ENCODE measurements at places on chromosomes 2 and 18.
A peak's percentile ranks its signal among the peaks of the same experiment; 100 is the strongest.

DNA sequence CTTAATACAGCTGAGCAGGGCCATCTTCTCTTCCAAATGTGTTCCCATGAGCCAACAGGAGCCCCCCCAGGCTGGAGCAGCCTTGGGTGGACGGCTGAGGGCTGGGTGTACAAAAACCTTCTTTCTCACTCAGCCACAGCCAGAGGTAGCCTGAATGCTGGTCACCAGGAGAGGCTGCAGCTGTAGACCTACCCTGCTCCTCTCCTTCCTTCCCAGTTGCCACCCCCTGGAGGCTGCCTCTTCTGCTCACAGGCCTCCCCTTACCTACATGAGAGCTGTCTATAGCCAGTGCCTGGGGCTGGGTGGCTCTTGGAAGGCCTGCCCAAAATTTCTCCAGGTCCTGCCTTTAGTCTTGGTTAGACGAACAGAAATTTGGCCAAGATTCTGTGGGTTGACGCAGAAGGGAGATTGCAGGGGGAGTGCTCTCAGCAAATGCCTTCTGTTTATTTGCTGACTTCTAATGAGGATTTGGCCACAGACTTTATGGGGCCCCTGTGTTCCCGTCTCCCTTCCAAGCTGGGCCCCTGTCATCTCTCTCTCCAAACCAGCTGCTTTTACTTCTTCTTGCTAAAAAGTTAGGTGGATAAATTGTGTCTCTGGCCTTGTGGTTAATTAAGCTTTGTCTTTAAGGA, 18.3 kb downstream of the CELF4 start:
- no peak for DNase-seq
- H3K4me1 ChIP-seq, result no peaks in the 10 kb centered on the region
- H3K27ac ChIP-seq, result no peak overlapping the region
- H3K4me3 ChIP-seq, result no peak overlapping the region
- H3K27me3 ChIP-seq, result no peaks in the 10 kb centered on the region
- no peaks in the 10 kb centered on the region for H3K36me3 ChIP-seq

- peak; percentile 26 for DNase-seq
- no peaks in the 10 kb centered on the region for H3K36me3 ChIP-seq
Observed at GRCh38 chr18:47758000-47758399, 172.5 kb downstream of the SMAD2 start.

DNA sequence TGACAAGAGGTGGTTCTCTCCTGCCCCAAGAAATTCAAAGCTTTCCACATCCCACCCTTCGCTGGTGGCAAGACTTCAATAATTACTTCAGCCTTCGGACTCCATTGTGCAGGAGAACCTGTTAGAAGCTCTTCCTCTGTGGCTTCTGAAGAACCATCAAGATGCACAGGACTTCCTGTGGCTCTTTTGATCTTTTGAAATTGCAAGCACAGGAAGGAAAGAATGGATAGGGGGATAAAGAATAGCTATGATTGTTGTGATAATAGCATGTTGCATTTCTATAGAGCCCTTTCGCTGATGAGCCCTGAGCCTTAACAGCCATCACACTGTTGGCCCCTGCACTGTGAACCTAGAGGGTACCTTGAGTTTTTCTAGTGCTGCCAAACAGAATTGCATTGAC, 7.4 kb downstream of the EPAS1 start:
- H3K27ac ChIP-seq, result no peak overlapping the region
- peaks cover 13% of the 10 kb centered on the region for H3K27me3 ChIP-seq

DNA sequence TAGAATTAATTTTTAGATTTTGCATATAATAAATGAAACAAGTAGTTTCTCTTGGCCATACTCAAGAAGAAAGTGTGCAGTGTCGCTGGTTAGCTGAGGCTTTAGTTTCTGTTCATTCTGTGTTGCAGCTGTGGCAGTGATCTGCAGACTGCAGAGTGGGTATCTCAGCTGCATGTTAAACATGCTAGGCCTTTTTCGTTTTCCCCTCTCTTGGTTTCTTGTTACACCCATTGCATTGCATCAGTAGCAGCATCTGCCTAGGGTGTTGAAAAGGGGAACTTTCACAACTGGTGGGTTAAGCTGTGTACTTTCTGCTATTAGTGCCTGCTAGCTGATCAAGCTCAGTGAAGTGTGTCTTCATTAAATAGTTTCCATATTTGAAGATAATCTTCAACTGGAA, 51.3 kb downstream of the ACSL3 start:
- no peak overlapping the region for H3K4me3 ChIP-seq
- DNase-seq, result peak; percentile 57
- H3K36me3 ChIP-seq, result peaks cover 2% of the 10 kb centered on the region
- peaks cover 3% of the 10 kb centered on the region for H3K4me1 ChIP-seq
- no peaks in the 10 kb centered on the region for H3K27me3 ChIP-seq
- no peak overlapping the region for H3K27ac ChIP-seq

DNA sequence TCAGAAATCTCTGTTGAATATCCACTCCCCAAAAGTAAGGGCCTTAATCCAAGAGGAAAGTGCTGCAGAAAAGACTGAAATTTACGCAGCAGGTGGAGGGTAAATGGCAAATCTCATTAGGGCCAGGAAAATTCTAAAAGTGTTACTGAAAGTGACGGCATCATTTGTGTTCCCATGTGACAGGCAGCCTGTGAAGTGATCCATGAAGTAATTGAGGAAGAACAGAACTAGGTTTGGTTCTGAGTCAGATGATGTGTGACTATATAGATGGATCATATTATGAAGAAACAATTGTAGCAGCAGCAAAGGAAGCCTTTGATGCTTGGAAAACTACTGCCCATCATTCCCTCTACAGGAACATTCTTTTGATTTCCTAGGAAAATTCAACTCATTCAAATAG, 401.2 kb downstream of the TGIF1 start:
- no peaks in the 10 kb centered on the region for H3K27me3 ChIP-seq
- H3K4me1 ChIP-seq, result peaks cover 3% of the 10 kb centered on the region
- no peak for DNase-seq
- no peak overlapping the region for H3K4me3 ChIP-seq
- no peaks in the 10 kb centered on the region for H3K36me3 ChIP-seq
- H3K27ac ChIP-seq, result no peak overlapping the region

DNA sequence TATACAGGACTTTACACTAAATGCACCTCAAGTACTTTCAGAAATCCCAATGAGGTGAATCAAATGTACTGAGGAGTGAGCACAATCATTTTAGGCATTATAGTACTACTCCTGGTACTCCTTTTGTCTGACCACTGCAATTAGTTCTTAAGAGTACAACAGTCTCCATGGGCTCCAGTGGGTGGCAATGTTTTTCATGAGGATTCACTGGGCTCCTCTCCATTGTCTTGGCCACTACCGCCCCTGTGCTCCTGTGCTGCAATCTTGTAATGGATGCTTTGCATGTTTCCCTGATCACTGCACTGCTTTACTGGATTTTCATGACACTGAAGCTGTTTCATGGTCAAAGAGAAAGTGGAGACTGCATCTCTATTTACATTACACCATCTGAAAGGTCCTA, 268.5 kb upstream of the ZSWIM2 start:
- H3K27ac ChIP-seq, result no peak overlapping the region
- no peaks in the 10 kb centered on the region for H3K36me3 ChIP-seq
- peak; percentile 70 for DNase-seq
- no peak overlapping the region for H3K4me3 ChIP-seq

DNA sequence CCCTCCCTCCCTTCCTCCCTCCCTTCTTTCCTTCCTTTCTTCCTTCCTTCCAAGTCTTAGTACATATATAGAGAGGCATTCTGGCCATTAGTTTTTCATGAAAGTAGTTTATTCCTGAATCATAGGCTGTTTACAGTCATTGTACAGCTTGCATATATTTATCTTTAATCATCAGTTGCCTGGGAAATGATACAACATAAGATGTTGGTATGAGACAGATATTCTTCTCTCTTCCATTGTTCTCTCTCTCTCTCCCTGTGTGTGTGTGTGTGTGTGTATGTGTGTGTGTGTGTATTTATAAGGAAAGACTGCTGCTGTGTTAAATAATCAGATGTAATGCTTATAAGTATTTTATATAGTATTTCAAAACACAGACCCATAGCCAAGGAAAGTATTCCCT, 289.8 kb upstream of the UBE2E3 start:
- no peaks in the 10 kb centered on the region for H3K4me1 ChIP-seq
- H3K36me3 ChIP-seq, result no peaks in the 10 kb centered on the region
- H3K4me3 ChIP-seq, result no peak overlapping the region
- no peaks in the 10 kb centered on the region for H3K27me3 ChIP-seq
- no peak for DNase-seq
- H3K27ac ChIP-seq, result no peak overlapping the region

DNA sequence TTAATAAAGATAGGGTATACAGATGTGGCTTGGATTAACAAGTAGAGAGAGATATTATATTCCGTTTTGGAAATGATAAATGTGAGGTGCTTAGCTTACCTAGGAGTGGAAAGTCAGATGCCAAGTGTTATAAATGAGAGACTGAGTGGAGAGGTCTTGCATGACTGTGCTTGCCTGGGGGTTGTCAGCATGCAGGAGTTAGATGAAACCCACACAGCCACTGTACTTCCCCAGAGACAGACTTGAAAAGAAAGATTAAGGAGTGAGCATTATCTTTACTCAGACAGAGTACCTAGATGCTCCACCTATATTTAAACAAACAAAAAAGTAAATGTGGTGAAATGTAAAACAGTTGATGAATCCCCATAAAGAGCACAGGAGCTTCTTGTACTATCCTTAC, 482.7 kb downstream of the RIT2 start:
- no peak overlapping the region for H3K27ac ChIP-seq
- no peaks in the 10 kb centered on the region for H3K4me1 ChIP-seq
- no peaks in the 10 kb centered on the region for H3K36me3 ChIP-seq
- DNase-seq, result no peak

DNA sequence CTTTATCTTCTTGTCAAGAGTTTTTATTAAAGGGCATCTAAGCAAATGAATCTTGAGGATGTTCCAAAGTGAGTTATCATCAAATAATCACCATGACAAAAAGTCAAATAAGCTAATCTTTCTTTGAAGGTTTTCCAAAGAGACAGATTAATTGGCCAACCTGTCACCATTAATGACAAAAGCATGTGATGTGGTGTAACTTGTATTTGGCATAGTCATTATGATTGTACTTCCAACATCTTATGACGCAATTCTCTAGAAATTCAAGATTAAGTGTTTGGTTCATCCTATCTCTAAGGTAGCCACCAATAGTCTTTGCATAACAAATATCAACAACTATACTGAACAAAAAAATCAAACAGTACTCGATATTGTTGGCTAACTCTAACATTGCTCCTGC, 28.6 kb downstream of the RBMS1 start:
- no peak for DNase-seq
- no peaks in the 10 kb centered on the region for H3K27me3 ChIP-seq
- no peak overlapping the region for H3K27ac ChIP-seq
- H3K36me3 ChIP-seq, result no peaks in the 10 kb centered on the region
- H3K4me3 ChIP-seq, result no peak overlapping the region
